Brain microvascular endothelial cell (primary cell): ENCODE measurements at places on chromosomes 6 and 20.

GRCh38 chr6:125984311-125984710, 2.0 kb upstream of the TRMT11 start:
- DNase-seq: peak; percentile 20

GRCh38 chr6:15527838-15528617, 134.8 kb downstream of the DTNBP1 start:
- DNase-seq: no peak

- peak; percentile 52 for DNase-seq
Observed at GRCh38 chr20:46752728-46753127, 43.3 kb downstream of the SLC2A10 start.

DNA sequence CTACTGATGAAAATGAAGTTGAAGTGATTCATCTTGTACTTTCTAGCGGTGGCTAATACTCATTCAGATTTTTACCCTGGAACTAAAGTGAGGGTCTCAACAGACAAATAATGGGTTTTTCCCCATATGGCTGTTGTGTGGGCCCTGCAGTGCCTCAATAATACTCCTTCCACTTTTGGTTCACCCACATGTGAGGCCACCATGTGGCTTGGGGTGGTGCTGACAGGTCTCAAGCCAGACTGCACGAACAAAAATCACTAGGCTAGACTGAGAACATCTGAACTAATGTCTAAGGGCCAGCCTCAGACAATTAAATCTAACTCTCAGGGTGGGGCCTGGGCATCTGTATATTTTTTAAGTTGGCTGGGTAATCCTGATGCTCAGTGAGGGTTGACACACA, 7.9 kb upstream of the COL12A1 start:
- no peak for DNase-seq

DNA sequence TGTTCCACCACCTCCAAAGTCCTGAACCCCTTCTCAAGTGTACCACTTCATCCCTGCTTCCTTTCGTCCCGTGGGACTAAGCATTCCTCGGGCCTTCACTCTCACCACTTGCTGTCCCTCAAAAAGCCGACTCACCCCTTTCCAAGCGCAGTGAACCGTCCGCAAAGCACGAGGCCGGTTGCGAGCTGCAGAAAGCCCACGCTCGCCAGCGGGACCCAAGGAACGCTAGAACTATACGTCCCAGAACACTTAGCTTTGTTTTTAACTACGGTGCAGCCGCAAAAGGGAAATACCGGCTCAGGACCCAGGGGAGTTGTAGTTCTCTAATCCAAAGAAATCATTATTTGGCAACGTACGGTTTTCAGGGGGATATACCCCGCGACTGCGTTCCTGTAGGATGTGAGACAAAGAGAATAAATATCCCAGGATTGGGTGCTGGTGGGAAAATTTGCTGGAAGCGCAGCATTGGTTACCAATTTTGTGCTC, 416 bp upstream of the POLR1H start:
- DNase-seq: peak; percentile 28

DNA sequence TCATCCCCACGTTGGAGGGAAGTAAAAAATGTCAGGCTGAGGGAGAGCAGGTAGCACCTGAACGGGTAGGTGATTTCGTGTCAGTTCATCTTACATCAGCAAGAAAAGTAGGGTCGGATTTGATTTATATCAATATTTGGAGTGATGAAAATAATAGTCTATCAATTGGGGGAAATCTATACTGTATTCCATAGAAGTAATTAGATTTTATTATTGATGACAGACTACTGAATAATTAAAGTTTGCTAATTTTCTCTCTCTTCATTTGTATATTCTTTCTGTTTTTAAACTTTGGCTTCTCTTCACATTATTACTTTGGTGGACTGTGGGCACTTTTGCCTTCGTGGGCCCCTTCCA, 78.4 kb downstream of the OLIG3 start:
- DNase-seq: no peak

- DNase-seq: no peak
Observed at GRCh38 chr6:2469428-2469827, 224.0 kb upstream of the GMDS start.

DNA sequence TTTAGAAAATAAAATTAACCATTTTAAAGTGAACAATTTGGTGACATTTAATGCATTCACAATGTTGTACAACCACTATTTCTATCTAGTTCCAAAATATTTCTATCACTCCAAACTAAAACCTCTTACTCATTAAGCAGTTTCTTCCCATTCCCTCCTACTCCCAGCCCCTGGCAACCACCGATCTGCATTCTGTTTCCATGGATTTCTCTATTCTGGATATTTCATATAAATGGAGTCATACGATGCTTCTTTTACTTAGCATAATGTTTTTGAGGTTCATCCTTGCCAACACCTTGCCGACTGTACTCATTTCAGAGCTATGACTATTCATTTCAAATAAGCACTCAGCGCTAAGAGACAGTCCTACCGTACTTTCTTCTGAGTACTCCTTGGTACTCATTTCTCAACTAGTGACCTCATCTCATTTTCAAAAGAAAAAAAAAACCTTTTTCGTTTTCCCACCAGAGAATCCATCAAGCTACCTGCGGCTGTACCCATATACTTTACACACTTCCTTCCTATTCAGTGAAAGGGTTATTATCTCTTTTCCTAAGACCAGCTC, 259.2 kb downstream of the UTRN start:
- DNase-seq: no peak

GRCh38 chr6:136411453-136412354, 122.1 kb upstream of the BCLAF1 start:
- DNase-seq: no peak

DNA sequence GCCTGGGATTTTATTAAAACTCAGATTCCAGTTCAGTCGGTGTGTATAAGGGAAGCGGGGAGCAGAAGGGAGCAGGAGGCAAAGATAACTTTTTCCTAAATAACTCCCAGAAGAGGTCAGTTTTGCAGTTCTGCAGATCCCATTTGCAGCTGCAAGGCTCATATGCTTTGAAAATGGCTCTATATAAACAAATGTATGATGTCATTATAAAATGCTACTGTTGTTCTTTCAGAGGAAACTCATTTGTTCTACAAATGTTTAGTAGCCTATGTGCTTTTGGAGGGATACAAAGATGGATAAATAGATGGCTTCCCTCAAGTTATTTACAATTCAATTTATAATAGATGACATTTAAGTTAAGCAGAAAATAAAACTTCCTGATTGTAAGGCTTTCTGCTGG, 29.2 kb upstream of the DSP start:
- DNase-seq: no peak

GRCh38 chr6:168884050-168884645, 369.5 kb downstream of the THBS2 start:
- DNase-seq: no peak

DNA sequence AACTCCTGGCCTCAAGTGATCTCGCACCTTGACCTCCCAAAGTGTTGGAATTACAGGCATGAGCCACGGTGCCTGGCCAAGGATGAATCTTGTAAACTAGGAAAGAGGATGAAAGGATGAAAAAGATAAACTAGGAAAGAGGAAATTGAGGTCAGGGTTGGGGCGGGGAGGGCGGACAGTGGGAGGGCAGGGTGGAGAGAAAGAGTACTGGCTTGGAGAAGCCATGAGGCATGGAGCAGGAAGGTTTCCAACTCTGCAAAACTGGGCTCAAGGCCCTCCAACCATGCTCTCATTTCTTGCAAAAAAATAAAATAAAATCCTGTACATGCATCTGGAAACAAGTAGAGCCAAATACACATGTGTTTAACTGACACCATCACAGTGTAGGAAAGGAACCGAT, 256.6 kb upstream of the SGK1 start:
- DNase-seq: no peak

- no peak for DNase-seq
Observed at GRCh38 chr6:1202201-1202600, 109.7 kb upstream of the FOXQ1 start.

- no peak for DNase-seq
Observed at GRCh38 chr20:32535953-32536823, 48.9 kb downstream of the NOL4L start.

DNA sequence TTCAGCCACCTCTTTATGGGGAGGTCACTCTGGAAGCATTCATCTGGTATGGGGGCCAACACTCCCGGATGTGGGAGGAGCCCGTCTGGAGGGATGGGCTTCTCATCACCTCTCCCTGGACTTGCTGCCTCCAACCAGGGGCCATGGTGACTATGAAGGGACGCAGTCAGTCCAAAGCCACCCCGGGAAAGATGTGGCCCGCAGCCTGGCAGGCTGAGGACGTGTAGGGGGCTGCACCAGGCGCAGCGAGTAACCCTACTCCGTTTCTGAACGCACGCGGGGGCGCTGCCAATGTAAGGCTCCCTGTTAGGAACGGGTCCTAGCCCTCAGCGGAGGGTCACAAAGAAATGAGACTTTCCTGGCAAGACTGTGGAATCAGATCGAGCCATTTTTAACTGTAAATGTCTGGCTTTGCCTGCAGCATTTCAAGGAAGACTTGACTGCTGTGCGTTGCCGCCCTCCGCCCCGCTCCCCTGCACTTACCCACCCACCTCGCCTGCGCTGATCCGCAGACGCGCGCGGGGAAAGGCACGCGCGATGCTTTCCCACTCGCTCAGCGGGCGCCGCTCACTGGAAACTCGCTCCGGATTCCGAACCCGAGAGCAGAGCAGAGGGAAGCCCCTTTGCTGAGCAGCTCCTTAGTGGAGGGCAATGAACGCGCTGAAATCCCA, 55.1 kb downstream of the IL20RA start:
- no peak for DNase-seq

GRCh38 chr6:142301651-142302391, at the start of gene ADGRG6:
TSS of gene ADGRG6 (plus strand) at chr6:142302007. CDS start at chr6:142302330, 323 bp downstream.
- no peak for DNase-seq

DNA sequence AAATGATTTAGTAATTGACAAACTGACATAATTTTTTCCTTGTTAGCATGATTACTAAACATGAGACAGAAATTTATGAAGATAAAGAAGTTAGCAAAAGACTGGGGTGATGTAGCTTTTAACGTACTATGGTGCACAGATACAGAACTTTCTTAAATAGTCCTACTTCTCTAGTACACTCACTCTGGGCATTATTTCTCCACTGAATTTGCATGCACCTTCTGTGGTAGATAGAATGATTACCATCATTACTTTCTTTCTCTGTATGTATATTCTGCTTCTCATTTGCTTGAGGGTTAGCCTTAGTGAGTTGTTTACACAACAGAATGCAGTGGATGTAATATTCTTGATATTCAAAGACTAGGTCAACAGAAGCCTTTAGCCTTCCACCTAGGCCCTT, 173.1 kb upstream of the EPHA7 start:
- DNase-seq: no peak

GRCh38 chr6:150029749-150030148, 4.4 kb upstream of the RAET1L start:
- no peak for DNase-seq

DNA sequence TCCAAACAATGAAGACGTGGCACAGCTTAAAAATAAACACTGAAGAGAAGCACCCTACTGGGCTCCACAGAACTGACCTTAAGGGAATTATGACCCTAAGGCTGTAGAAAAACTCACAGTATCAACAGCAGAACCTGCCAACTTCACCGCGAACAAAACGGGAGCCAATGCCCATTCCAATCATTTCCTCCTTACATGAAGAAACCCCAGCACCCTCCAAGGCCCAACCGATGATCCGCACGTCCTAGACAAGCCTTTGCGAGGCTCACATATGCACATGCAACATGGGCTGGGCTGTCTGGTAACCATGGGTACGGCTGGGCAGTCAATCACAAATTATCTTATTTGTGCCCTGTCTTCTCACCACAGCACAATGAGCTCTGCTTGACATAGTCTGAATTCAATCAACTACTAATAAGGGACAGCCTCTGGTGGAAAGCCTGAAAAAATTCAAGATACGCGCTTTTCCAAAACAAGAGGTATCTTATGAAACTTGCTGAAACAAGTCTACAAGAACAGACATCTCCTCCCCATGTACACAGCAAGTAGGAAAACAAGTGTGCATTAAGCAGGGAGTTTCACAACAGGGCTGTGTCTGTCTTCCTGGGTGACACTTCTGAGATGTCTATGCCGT, 1.7 kb downstream of the DIDO1 start:
- DNase-seq: peak; percentile 28

- no peak for DNase-seq
Observed at GRCh38 chr6:37239526-37239925, 18.0 kb upstream of the TBC1D22B start.

DNA sequence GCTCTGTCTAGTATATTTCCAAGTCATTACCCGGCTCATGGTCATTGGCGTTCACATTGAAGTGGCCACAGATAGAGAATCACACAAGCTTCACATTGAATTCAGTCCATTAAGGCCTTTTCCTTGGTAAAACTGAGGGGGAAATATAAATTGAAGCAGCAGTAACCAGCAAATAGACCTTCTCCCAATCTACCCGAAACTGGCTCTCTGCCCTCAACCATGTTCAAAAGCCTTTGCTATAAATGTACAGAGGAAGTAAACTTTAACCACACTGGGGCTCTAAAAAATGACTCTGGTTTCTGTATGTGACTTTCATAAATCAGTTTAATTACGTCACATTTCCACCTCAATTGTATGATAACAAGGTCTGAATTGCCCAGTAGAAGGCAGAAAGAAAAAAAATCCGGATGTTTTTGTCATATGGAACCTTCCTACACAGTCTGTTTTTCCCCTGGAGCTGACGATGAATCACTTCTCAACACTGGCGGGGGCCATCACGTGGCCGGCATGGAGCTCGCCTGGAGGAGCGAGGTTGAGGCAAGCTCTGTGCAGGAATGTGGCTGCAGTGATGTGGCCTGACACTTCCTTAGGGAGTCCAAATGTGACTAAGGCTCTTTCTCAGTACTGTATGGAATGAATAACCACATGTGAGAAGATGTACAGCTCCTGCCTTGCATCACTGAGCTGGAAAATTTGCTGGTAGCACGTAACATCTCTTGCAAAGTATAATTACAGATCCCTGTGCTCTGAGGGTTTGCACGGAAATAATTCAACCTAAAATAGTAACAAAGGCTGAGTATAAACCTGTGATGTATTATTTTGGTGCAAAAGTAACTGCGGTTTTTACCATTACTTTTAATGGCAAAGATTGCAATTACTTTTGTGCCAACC, 58.6 kb upstream of the SNX9 start:
- peak; percentile 100 for DNase-seq

- peak; percentile 27 for DNase-seq
Observed at GRCh38 chr6:133835901-133836300, 53.0 kb upstream of the TCF21 start.

DNA sequence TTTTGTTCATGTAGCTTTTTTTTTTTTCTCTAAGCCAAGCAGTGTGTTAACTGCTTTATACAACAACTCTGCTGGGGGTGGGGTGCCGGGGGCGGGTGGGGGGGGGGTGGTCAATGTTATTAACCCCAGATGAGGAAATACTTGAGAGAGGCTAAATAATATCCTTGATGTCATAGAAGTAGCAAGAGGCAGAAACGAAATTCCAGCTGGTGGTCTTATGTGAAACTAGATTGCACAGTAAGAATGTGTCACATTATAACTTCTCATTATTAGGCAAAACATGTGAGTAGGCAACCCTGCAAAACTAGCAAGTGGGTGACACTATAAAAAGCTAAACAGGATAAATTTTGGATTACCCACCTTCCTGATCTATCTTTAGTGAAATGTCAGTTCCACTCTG, 12.8 kb downstream of the MYLK4 start:
- DNase-seq: no peak

- peak; percentile 4 for DNase-seq
Observed at GRCh38 chr6:105769987-105770386, 316.1 kb upstream of the PRDM1 start.

GRCh38 chr6:128425856-128426255, 94.5 kb downstream of the PTPRK start:
- no peak for DNase-seq
